ENCODE measurements at places on chromosomes 4 and X.

DNA sequence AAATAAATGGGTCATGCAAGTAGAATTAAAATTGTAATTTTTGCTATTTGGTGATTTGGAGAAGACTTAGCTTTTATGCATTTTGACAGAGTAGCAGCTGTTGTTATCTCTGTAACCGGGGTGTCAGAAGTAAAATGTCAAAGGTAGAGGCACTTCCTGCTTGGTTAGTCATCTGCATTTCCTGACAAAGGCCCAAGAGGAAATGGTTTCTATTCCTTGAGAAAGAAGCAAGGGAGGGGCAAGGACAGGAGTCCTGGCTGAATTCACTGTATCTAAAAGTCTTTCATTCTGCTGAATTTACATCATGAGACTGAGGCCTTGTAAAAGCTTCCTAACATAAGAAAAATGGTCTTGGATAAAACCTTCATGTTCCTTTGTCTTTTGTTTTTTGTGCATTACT, 550.9 kb upstream of the BOD1L1 start:
- no peak for DNase-seq

DNA sequence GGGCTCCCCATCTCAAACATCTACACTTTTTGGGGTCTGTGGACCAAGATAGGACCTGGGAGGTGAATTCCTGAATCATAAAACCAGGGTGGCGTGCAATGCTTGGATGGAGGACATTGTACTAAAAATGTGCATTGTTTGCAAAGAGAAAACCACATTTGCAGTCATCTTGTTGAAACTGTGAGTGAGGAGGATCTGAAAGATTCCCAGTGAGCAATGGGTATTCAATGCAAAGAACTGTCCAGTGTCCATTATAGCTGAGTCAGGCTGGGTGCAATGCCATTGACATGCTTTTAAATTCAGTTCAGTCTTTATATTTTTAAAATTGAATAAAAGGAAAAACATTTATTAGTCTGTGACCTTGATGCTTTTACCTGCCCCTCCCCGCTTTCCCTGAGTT, 215.7 kb downstream of the STK32B start:
- no peak for DNase-seq

- DNase-seq, result no peak
Observed at GRCh38 chr4:142551517-142552305, 294.4 kb downstream of the INPP4B start.

GRCh38 chrX:17020851-17021821, 74.7 kb downstream of the REPS2 start:
- no peak for DNase-seq

DNA sequence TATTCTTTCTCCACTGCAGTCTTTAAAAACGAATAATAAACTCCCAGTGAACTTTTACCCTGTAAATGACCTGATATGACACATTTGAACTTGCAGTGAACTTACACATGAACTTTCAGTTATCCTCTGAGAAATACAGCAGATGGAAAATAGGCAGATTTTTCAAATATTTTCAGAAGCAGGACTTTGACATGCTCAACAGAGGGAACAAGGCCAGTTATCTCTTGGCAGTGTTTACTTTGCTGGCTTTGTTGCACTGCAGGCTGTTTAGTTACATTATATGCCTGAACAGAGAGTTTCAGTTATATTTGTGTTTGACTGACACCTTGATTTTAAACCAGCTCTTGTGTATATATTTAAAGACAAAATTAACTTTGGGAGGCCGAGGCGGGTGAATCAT, 47.6 kb upstream of the FGG start:
- DNase-seq, result no peak

- DNase-seq, result peak; percentile 10
Observed at GRCh38 chr4:184444953-184445309, 29.4 kb downstream of the IRF2 start.

DNA sequence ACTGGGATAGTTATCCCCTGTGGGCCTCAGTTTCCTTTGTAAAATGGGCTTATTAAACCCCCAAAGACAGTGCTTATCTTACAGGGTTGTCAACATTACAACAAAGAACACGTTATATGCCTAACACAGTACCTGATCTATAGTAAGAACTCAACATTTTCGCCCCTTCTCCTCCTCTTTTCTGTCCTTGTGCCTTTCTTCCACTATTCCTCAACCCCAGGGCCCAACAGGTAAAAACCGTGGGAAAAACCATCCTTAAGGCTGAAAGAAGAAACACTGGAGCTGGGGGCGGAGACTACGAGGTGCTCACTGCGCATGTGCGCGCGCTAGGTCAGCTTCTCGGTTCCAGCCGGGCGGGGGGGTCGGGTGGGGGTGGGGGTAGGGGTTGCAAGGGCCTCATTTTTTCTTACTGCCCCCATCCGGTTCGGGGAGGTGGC, 426 bp upstream of the XIAP start:
- no peak for DNase-seq

DNA sequence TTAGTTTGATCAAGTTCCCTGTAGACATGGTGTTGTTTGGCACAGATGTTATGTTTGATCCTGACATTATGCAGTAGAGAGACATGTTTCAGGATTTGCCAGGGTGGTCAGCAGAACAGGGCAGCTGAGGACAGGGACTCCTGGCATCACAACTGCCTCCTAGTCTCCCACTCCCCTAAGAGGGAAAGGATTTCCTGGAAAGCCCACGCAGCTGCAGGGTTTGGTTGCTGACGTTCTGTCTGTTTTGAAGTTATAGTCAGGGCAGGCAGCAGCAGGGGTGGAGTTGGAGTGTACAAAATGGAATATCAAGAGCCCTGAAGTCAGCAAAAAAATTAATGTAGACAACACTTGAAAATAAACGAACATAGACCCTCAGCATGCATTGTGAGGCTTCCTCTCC, 125.4 kb downstream of the CPE start:
- DNase-seq, result no peak

GRCh38 chrX:129557844-129558480, 17.9 kb downstream of the OCRL start:
- no peak for DNase-seq

DNA sequence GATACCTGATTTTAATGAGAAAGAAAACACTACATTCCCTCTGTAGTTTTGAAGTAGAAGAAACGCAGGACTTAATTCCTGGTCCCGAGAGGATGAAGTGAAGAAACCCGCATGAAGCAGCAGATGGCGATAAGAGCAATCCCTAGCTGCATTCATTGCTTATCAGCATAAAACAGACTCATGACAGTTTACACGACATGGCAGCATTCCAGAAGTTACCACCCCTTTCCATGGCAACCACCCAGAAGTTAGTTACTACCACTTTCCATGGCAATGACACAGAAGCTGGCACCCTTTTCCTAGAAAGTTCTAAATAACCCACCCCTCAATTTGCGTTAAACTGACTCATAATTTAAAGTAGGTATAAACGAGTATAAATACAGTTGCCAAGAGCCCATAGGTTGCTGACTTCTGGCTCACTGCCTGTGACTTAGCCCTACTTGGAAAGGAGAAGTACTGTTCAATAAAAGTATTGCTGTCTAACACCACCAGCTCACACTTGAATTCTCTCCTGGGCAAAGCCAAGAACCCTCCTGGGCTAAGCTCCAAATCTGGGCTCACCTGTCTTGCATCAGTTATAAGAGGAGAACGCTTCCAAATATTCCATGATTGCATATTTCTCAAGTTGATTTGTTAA, 5.5 kb upstream of the XAGE2 start:
- DNase-seq, result no peak

GRCh38 chrX:1545776-1546408, 8.9 kb upstream of the P2RY8 start:
- no peak for DNase-seq

- DNase-seq, result no peak
Observed at GRCh38 chr4:132238697-132239096, 910.4 kb upstream of the PCDH10 start.

DNA sequence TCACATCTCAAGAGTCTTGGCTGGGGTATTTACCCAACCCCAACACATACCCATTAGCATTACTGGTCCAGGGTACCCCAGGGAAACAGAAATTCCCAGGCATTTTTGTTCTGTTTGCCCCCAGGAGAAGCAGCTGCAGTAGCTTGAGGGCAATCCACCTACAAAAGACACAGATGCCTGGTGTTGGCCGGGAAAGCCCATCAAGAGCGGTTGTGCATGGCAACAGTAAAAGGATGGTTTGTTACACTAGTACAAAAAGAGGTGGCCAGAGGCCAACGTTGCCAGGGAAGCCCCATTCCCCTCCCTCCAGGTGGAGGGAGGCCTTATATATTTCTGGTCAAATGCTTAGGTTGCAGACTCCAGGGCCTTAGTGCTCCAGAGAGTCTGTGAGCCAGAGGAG, 637.8 kb downstream of the BCOR start:
- no peak for DNase-seq

- DNase-seq, result no peak
Observed at GRCh38 chr4:90904021-90904420, 776.8 kb downstream of the CCSER1 start.

- DNase-seq, result no peak
Observed at GRCh38 chr4:4416981-4417380, 30.1 kb downstream of the NSG1 start.

GRCh38 chr4:33411182-33411581, 2691.0 kb downstream of the PCDH7 start:
- no peak for DNase-seq

DNA sequence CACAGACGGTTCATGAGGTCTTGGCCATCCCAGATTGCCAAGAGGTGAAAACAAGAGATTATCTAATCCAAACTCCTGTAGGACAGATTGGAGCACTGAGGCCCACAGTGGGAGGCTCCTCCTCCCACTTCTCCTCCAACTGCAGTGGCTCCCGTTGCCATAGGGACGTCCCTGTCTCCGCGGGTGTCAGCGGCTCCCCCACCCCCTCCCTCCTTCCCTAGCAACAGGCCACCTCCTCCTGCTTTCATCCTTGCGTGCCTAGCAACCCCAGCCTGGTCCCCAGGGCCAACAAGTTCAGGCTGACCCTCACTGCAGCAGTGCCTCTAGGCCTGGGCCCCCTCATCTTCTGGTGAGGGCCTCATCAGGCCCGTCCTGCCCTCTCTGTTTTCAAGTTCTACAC, 6.8 kb upstream of the IQSEC2 start:
- DNase-seq, result no peak

DNA sequence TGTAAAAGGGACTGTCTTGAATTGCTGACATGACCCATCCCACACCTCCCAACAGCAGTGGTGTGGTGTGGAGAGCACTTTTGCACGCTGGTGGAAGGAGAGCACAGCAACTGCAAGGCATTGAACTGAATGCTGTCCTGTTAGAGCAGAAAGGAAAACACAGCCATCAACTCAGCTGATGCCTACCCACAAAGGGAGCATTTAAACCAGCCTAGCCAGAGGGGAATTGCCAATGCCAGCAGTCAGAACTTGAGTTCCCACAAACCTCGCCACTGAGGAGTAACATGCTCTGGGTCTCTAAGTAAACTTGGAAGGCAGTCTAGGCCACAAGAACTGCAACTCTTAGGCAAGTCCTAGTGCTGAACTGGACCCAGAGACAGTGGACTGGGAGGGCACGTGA, 31.9 kb downstream of the MAGED4 start:
- no peak for DNase-seq

- no peak for DNase-seq
Observed at GRCh38 chr4:178784491-178784890, 1342.3 kb upstream of the AGA start.

GRCh38 chr4:140703463-140703862, 52.7 kb downstream of the TBC1D9 start:
- DNase-seq, result no peak

- no peak for DNase-seq
Observed at GRCh38 chr4:145796346-145796745, 116.4 kb downstream of the C4orf51 start.

DNA sequence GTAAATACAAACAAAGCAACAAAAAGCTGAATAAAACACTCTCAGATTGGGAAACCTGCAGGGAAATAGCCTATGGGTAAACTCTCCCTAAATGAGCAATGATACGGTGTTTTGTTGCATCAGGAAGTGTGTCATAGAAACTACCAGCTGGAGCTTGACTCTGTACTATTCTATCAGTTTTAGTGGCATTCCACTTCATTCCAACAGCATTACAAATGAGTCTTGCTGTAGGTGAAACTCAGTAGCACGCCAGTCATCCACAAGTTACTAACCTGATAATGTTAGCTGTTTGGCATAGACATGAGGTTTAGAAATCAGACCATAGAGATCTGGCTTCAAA, 24.9 kb downstream of the FGFBP1 start:
- no peak for DNase-seq

DNA sequence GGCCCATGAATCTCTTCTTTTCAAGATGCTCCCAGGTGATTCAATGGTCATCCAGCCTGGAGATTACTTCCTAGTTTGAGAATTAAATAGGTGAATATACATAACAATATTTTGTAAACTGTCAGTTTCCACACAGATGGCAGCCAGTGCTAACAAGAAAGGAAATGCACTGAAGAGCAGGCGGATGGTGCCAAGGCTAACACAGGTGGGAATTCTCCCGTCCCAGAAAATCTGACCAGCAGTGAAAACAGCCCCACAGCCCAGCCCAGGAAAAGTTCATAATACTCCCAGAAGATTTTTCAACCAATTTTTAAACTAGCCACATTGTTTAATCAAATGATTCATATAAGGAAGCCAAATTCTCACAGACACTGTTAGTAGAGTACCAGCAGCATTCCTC, 387.2 kb upstream of the GATB start:
- no peak for DNase-seq

GRCh38 chrX:110046971-110047370, 44.1 kb downstream of the TMEM164 start:
- DNase-seq, result no peak

DNA sequence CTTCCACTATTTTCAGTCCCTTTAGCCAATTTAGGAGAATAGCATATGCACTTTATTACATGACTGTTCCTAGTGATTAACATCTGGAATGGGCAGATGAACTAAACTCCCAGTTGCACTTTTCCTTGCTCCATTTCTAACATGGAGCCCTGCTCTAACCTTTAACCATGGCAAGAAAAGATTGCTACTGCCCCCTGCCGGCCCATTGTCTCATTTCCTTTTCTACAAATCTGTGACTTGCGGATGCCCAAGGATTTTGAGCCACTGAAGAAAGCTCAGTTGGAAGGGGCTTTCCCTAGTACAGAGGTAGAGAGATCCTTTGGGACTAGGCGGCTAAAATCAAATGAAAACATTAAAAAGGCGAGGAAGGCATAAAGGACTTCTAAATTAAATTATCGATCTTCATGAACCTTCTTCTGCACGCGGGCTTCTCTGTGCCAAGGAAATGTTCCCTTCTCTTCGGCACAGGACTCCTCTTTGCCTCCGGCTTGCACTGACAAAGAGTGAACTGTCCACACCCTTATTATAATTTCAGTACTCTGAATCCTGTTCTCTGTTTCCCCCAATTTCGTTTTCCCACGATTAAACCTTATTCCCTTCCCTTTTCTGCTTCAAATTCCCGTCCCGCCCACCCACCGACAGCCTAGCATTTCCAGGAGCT, 577 bp upstream of the GLRA2 start:
- peak; percentile 14 for DNase-seq

Measured in stimulated activated CD4-positive, alpha-beta T cell treated with anti-CD3 and anti-CD28 coated beads, Interleukin-1b, Interleukin-23, amount 100 ng/mL, for 1 hour (primary cell).